Diencephalon (tissue), 1 donor: ENCODE measurements at places on chromosomes 1 and 21. TPM values are rescaled to one million over a fixed set of nuclear protein-coding genes. Genes with fewer than 3 reads are reported as not detected.

Gene OPRD1
- 2.8 TPM for total RNA-seq

Gene USP25
- 69.7 TPM for total RNA-seq

Gene CDC7
- 21.5 TPM for total RNA-seq

Gene LCE1E
- total RNA-seq = not detected

Gene PALMD
- 12.2 TPM for total RNA-seq

Gene ZNF683
- not detected for total RNA-seq
